ENCODE measurements at places on chromosomes 3 and 15. TPM values are rescaled to one million over a fixed set of nuclear protein-coding genes. Genes with fewer than 3 reads are reported as not detected.

DNA sequence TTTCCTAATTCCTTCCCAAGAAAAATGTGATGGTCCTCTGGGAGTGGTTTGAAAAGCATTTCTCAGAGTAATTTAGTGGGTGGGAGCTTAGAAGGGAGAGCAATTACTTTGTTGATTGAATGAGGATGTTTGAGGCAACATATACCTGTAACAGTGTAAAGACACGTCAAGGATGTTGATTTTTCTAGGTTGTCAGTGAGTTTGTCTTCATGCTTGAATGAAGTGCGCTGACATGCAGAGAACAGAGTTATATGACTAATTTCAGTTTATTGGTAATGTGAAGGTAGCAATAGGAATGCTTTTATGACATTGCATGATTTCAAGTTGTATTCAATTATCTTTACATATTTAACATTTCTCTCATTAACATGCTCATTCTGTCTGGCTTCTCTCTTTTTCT, 286.9 kb downstream of the NFKBIZ start:
- no peak for DNase-seq

DNA sequence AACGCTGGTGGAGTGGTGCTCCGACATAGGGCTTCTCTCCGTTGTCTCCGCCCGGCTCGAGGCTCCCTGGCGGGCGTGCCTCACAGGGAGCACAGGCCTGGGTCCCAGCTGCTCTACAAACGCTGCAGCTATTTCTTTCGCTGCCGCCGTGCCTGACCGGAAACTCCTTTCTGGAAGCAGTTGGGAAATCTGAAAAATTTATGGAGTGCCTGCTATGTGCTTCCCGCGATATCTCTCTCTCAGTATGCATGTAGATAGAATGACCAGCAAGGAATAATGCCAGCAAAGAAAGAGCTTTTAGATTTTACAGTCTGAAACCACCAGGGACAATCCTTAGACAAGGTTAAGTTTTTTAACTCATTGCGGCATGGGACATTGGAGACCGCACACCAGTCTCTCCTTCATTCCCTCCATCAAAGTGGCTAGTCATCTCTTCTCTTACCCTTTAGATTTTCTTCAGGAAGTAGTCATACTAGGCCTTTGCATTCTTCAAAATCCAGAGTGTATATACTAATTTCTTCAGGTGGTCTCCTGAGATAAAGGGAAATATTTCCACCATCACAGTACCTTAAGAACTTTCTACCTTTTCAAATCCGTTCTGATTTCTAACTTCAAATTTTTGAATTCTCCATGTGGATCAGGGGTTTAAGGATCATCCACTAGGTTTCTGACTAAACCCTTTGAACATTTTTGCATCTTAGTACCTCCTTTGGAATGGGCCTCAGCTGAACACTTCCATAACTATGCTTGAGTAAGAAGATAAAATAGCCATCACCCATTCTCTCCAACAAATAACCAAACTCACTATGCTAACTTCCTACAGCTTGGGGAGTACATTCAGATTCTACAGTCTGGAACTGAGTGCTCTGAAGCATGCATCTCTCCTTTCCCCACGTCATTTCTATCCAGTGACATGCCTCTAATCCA, 1.1 kb upstream of the NPHP3 start:
- no peak for DNase-seq

GRCh38 chr3:101279162-101279561, 41.2 kb downstream of the IMPG2 start:
- DNase-seq: no peak

DNA sequence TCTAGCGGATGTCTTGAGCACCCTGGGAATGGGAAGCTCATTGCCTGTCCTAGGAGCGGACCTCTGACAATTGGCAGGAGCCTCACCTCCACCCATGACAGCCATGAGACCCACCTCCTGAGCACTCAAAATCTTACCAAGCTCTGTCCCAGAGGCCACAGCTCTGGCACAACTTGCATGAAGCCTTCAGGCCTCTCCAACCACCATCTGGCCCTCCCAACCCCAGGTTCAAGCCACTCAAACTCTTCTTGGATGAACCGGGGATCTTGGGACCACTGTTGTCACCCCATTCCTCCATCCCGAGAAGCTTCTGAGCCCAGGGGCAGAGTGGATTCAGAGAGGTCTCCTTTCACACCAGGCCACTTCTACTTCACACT, 1.5 kb downstream of the VIPR1 start:
- DNase-seq: no peak

DNA sequence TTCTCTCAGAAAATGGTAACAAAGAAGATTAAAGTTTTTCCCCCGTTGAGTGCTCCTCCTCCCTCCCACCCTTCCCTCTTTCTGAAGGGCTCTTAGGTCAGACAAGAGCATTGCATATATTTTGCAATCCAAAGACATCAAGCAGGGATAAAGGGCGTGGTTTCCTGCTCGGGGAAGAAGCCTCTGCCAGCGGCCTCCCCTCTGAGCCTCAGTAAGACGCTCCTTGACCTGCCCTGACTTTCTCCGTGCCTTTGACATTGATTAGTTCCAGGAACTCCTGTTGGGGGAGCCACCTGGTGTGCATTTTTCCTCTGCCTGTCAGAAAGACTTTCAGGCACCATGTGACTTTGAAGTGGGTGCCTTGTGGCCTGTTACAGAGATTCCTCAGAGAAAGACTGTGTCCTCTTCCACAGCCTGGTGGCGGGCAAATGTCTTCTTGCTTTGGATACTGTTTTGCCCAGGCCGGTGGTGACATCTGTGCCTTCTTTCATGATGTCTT, 87.2 kb upstream of the TBL1XR1 start:
- peak; percentile 9 for DNase-seq

- DNase-seq: no peak
Measured at GRCh38 chr3:3227640-3228039, 48.1 kb upstream of the CRBN start.

DNA sequence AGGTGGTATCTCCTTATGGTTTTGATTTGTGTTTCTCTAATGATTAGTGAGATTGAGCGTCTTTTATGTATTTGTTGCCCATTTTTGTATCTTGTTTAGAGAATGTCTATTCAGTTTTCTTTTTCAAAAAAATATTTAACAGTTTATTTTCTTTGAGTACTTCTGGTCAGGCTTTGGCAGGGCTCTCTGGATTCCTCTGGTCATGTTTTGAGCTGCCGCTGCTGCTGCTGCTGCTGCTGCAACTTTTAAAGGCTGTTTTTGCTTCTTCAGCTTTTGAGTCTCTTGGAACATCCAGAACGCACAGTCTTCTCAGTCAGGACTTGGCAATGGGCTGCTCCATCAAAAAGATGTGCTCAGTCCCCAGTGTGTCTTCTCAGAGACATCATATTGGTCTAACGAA, 40.1 kb downstream of the REC114 start:
- no peak for DNase-seq

The SEMA6D gene
- total RNA-seq: not detected

The LRRC49 gene
- not detected for total RNA-seq

The CCR2 gene
- 1.1 TPM for total RNA-seq

The LRRIQ4 gene
- 0.16 TPM for total RNA-seq

The VILL gene
- total RNA-seq: 11.8 TPM

The COL7A1 gene
- 2.4 TPM for total RNA-seq

Data from activated T-helper 2 cell treated with anti-CD3 and anti-CD28 coated beads, Interferon-gamma antibody, Interleukin-2, Interleukin-4, amounts not matched to agents 10 μg/mL and 5 μg/mL and 100 μg/mL, durations not matched to agents 14 hours and 24 hours and 36 hours (primary cell).